ENCODE measurements at places on chromosomes 4 and X.
A peak's percentile ranks its signal among the peaks of the same experiment; 100 is the strongest.

DNA sequence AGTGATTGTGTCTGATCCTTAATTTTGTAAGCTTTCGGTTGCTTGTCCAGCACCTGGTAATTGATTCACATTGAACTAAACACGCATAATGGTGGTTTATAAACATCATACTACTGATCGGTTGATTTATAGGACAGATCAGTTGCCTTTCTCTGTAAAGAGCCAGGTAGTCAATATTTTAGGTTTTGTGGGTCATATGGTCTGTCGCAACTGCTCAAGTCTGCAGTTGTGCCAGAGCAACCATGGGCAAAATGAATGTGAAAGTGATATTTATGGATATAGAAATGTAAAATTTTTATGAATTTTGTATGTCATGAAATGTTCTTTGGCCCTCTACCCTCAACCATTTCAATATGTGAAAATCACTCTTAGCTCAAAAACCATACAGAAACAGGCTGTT is 8.9 kb downstream of the JADE1 start:
- no peak for DNase-seq

DNA sequence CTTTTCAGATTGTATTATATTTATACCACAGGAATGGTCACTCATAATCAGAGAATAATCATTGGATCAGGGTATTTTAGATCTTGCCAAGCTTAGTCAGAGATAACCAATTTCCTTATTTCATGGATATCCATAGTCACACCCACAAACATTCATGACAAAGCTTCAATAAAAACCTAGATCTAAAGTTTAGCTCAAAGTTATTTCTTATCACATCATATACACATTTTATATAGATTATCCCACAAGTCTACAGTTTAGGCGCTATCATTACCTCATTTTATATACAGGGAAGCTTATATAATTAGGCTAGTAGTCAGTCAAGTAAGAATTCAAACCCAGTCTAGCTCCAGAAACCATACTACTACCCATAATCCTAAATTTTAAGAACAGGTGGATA is 82.3 kb downstream of the SLC10A7 start:
- DNase-seq = no peak

DNA sequence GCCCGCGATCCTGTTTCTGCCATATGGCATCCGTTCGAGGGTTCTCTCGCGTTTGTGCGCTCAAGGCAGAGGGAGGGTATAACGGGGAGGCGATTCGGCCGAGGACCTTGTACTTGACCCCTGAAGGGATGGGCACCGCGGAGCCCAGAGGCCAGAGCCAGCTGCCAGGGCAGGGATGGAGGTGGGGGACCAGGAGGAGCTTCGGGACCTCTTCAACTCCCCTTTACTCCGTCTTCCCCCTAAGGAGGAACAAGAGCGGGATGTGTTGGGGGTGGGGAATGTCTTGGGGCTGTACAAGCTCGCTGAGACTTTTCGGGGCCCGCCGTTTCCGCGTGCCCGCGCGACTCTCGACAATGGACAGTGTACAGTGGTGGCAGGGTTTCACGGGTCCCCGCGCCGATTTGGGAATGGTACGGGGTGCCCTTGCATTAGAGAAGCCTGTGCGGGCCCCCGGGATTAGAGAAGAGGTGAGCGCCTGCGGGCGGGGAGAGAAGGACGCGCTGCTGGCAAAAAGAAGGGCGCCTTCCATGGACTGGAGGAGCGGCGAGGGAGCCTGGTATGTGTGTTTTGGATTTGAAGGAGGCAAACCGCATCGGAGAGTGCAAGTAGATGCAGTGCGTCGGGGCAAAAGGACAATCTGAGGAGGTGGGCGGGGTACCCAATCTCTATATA is 760 bp downstream of the UGT8 start:
- DNase-seq = no peak

- DNase-seq = no peak
These were observed 157.2 kb downstream of the CFAP299 start for GRCh38 chr4:80492761-80493160.

DNA sequence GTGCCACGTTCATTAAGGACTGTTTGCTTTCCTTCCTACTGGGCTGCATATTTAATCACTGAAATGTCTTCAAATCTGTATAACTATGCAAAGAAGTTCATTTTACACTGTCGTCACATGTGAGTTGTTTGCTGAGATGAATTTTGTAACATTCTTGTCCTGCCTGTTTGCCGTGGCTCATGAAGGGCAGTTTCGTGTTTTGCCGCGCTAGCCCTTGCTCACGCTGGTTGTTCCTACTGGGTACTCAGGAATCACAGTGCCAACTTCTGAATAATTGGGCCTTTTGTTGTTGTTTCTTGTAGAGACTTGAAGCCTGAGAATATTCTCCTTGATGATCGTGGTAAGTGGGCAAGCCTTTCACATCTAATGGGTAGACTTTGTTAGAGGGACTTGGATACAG is 52.2 kb downstream of the HTT-AS start:
- DNase-seq = no peak

DNA sequence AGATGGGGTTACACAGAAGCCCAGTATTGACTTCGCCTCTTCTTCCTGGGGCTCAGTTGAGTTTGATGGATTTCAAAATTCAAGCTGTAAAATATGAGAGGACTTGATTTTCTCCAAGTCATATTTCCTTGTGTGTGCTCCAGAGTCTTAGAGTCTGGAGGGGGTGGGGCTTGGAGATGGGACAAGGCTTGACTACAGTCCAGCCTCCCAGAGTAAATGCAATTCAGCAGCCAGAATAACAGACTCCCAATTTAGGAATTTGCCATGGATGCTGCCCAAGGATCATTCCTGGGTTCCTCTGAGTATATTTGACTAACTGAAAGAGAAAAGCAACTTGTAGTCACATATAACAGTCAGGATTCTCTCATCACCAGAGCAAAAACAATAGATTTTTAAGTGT is 53.7 kb upstream of the RBPJ start:
- peak; percentile 39 for DNase-seq

DNA sequence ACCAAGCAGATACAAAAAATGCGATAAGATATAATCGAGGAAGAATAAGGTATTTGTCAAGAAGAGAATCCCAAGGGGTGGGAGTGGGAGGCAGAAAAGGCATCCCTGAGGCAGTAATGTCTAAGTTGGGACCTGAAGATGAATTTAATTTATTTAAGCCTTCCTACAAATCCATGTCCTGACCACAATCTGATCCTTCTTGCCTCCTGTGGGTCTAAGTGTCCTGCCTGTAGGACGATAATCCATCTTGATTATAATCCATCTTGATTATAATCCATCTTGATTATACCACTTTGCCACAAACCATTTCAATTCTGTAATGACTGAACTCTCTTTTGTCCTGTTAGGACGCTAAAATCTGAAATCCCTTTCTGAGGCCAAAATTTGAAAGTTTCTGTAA is 130.2 kb downstream of the COL25A1 start:
- no peak for DNase-seq

DNA sequence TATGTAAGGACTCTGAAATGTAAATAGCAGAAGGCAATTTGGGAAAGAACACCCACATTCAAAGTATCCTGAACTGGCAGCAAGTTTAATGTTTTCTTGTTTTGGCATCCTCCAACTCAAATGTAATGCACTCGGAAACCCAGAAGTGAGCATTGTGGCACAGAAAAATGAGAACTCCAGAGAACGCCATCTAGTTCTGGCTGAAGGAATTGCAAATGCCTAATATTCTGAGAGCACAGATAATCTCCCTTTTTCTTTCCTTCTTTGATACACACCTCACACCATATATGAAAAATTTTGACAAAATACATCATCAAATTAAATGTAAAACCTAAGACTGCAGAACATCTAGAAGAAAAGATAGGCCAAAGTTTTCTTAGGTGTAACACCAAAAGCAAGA is 52.1 kb downstream of the PWWP3B start:
- no peak for DNase-seq

DNA sequence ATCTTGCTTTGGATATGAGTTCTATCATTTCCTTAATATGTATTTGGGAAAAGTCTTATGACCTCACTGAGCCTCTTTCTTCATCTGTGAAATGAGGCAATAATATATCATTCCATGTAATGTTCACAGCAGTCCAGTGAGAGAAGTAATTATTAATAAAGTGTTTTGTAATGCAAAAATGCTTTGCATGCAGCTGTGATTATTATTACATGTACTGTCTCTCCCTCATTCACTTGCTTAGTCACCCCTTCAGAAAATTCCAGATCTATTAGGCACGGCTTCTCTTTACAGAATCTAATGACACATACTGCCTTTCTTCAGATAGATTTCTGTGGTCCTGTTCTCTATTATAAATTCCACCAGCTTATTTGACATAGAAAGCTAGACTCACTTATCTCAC is 53.5 kb upstream of the FGF13 start:
- DNase-seq = peak; percentile 8

DNA sequence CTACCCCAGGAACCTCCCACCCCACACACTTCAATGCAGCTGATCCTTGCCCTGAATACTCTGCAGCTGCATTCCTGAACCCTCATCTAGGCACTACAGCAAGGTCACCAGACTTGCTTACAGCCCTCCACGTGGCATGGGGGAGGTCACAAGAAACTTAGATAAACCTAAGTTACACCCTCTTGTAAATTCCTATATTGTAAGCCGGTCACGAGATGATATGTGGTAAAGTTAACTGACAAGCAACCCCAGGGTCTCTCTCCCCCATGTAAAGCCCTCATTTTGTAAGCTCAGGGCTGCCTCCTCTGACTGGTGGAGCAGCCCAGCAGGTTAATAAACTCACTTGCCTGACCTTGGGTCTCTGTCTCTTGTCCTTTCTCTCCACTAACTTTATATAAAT is 570.7 kb downstream of the PCDH7 start:
- no peak for DNase-seq
